ENCODE measurements at places on chromosomes 6 and 20.

- DNase-seq = no peak
These were observed 34.6 kb downstream of the EDN1 start for GRCh38 chr6:12324748-12325147.

DNA sequence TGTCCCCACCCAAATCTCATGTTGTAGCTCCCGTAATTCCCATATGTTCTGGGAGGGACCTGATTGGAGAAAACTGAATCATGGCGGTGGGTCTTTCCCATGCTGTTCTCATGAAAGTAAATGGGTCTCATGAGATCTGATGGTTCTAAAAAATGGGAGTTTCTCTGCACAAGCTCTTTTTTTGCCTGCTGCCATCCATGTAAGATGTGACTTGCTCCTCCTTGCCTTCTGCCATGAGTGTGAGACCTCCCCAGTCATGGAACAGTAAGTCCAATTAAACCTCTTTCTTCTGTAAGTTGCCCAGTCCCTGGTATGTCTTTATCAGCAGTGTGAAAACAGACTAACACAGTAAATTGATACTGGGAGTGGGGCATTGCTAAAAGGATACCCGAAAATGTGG is 1218.4 kb upstream of the CITED2 start:
- no peak for DNase-seq

DNA sequence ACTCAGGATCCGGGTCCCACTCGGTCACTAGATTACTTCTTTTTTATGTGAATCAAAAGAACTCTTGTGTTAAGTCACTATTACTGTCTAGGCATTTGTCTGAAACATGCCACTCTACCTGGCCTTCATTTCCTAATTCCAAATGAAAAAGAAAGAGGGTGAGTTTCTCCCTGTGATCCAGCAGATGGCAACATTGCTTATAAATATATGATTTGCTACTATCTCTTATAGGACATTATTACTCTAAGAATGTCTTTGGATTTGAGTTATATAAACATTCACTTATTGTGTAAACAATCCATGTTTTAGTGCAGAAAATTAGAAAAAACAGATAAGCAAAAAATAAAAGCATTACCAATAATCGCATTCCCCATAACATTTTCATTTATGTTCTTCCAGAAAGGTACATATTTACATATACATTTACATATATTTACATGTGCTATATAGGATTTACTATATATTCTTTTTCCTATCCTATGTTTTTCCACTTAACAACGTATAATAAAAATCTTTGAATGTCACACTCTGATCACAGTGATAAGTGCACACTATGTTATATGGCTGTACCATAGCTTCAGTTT is 66.9 kb downstream of the FAXC start:
- DNase-seq = no peak

DNA sequence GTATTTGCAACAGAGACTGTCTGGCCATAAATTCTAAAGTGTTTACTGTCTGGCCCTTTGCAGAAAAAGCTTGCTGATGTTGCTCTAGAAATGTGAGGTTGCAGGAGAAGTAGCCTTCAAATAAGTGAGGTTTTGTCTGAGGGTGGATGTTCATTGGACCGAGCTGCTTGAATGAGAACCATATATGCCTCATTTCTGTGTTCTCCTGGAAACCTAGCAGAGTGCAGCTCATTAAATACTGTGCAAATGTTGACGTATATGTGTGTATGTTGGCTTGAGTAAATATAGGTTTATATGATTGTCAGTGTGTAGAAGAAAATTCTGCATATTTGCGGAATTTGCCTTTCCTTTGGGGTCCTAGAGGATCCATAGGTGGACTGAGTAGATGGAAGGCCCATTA is 39.0 kb downstream of the CHMP4B start:
- DNase-seq = no peak

DNA sequence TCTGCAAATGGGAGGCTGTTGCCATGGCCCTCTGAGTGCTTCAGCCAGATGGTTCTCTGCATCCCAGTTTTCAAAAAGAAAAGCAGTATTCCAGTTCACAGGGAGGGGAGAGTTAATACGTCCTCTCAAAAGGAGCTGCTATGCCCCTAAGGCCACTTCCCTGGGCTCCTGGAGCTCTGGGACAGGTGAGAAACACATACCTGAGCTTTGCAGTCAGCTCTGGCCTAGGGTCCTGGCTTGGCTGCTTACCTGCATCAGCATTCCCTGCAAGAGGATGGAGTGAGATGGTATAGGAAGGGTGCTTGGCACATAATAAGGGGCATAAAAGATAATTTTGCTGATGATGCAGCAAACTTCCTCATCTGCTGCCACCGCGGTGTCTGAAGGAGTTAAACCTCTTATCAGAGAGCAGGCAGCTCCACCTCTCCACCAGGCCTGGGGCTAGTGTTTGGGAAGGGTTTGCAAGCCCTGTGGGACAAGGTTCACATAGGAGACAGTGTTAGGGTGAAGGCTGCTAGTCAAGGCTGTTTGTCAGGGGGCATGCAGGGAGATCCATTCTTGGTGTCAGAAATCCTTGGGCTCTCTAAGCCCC is 62.7 kb downstream of the SLC24A3 start:
- DNase-seq = no peak

GRCh38 chr6:73078333-73078862 is 146.9 kb downstream of the KHDC1L start:
- no peak for DNase-seq

DNA sequence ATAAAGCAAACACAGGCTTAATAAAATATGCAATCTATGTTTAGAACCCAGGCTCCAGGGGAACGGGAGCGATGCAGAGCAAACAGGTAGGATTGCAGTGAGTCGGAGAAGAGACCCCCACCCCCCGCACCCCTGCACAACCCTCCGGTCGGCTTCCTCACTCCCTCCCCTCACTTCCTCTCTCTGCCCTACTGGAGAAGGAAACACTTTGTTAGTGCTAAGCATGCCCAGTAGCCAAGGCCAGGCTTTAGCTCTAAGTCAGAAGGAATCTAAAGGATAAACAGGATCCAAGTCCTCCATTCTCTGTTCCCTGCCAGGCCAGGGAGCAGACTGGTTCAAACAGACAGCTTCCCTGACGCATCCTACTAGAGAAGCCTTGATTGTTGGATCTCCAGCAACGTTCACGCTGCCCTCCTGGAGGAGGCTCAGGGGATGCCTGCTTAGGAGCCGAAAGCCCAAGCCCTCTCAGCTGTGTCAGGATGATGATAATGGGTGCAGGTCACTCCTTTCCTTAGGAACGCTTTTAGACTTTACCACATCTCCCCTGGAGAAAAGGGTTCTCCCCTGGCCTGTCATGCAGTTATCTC is 14.7 kb downstream of the FOXQ1 start:
- no peak for DNase-seq

GRCh38 chr6:149923327-149923986 is 536 bp upstream of the RAET1G start:
- no peak for DNase-seq

DNA sequence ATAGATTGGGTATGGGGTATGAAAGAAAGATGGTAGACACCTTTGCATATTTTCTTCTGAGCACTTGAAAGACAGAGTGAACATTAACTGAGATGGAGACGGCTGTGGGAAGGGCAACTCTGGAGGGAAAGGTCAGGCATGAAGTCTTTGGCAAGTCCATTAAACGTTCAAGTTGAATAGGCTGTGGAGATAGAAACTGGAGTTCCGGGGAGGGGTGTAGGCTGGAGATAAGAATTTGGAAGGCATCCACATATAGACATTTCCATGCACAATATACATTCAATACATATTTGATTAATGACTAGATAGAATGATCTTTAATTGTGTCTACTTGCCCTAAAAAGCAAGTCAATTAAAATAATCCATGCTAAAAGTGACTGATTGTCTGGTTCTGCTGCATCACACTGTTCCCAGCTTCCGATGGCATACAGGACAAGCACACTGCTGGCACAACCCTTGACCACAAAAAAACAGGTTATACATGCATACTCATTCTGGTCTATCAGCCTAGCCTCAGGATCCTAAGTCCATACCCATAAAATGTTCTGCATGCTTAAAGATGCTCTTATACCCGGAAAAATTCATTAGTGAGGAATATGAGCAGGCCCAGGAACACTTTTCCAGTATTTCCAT is 1.9 kb upstream of the MYLK4 start:
- no peak for DNase-seq

DNA sequence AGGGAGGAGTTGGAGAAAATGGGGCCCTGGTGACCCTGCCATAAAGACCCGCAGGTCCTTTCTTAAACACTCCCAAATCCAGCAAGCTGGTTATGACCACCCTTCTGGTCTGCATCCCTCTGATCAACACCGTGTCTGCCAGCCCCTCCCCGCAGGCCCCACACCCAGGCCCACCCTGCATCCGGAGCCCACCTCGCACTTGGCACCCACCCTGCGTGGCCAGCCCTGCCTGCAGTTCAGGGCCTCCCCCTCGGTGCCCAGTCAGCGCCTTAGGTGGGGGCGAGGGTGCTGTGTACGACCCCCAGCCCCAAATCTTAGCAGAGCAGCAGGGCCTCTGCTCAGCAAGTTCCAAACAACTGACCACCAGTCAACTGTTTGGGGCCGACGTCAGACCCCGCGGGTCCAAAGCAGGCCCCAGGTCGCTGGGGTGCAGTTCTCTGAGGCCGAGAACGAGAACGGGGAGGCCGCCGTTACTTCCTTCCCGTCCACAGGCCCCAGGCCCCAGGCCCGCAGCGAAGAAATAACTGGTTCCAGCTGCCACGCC is 1.2 kb downstream of the ACSS1 start:
- no peak for DNase-seq

- peak; percentile 60 for DNase-seq
These were observed 81.5 kb downstream of the RTN4IP1 start for GRCh38 chr6:106547601-106548453.

- DNase-seq = no peak
These were observed 197.9 kb upstream of the FOXQ1 start for GRCh38 chr6:1113916-1114540.

- peak; percentile 71 for DNase-seq
These were observed 896 bp upstream of the RNASET2 start for GRCh38 chr6:166957087-166957804.

- DNase-seq = no peak
These were observed 165.4 kb upstream of the CITED2 start for GRCh38 chr6:139539852-139540251.

GRCh38 chr6:62445521-62445920 is 159.5 kb upstream of the KHDRBS2 start:
- no peak for DNase-seq

- peak; percentile 44 for DNase-seq
These were observed 18.1 kb downstream of the TUBB2B start for GRCh38 chr6:3209114-3210023.

- DNase-seq = no peak
These were observed 436.7 kb downstream of the RNF144B start for GRCh38 chr6:18823782-18824386.

DNA sequence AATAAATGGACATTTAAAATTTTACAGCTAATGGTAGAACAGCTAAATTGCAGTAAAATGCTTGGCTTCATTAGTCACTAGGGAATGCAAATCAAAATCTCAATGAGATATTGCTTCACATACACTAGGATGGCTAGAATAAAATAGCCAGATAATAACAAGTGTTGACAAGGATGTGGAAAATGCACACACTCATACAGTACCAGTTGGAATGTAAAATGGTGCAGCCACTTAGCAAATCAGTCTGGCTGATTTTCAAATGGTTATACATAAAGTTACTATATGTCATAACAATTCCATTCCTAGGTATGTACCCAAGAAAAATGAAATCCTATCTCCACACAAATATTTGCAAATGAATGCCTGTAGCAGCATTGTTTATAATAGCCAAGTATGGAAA is 452.1 kb downstream of the HDGFL1 start:
- DNase-seq = no peak

DNA sequence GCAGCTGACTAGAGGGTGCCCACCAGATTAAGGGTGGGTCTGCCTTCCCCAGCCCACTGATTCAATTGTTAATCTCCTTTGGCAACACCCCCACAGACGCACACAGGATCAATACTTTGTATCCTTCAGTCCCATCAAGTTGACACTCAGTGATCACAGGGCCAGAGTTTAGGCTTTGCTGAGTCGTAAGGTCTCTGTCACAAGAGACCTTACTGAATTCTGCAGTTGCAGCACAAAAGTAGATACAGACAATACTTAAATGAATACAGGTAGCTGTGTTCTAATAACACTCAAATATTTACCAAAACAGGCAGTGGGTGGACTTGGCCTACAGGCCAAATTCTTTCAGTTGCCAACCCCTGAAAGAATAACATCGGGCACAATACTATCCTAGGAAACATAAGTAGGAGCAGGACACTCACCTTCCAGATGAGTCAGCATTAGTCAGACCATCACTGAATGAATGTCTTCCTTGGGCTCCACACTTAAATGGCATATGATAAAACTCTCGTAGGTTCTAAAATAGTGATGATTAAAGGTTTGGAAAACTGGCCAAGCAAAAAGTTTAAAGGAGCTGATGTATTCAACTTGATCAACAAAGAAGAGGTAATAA is 190.0 kb downstream of the UBE3D start:
- no peak for DNase-seq

- DNase-seq = no peak
These were observed 44.1 kb upstream of the SLC22A1 start for GRCh38 chr6:160077526-160077925.

GRCh38 chr20:31489152-31489551 is 14.1 kb downstream of the REM1 start:
- no peak for DNase-seq

DNA sequence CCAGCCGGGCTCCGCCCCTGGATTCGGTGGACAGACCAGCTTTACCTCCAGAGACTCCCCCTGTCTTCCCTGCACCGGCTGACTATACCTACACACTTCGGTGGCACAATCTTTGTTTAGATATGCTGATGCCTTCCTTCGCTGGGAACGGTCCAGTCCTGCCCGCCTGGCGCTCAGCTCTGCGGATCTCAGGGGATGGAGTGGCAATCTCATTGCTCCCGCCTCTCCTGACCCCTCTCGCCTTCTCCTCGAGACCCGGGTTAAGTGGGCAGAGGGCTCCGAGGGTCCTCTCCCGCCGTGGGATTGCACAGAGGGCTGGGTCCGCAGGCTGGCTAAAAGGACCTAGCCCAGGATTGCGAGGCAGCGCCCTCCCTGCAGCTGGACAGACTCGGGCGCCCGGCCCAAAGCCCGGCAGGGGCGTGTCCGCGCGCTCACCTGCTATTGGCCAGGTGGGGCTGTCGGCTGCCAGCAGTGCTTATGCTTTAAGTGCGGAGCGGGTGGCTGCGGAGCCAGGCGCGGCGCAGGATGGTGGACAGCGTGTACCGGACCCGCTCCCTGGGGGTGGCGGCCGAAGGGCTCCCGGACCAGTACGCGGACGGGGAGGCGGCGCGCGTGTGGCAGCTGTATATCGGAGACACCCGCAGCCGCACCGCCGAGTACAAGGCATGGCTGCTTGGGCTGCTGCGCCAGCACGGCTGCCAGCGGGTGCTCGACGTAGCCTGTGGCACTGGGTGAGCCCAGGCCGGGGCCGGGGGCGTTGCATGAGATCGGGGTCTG is at the start of gene GNMT:
Gene GNMT (plus strand): TSS at position 512 of the 777 bp plus-strand sequence. CDS start 14 bp downstream, at position 526.
- DNase-seq = peak; percentile 59
